Right atrium auricular region (tissue), 2 donors: ENCODE measurements at places on chromosomes 13 and 19. TPM values are rescaled to one million over a fixed set of nuclear protein-coding genes. Genes with fewer than 3 reads are reported as not detected.

The IGFL1 gene
- total RNA-seq = not detected

DNA sequence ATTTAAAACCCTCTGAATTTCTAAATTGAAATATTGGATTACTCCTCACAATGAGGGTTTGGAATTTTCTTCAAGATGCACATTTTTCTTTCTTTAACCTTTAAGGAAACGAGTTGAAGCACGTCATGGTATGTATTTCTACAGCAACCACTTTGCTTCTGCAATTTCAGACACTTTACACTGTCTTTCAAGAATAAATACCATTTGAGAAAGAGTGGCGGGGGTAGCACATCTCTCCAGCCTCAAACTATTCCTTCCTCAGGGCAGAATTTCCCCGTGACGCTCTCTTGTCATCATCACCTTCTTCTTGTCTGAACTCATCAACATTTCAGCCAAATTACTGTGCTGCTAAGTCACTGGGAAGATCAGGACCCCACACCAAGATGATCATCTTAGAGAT, 1073.4 kb downstream of the EFNB2 start:
- H3K27ac ChIP-seq = no peak overlapping the region
- DNase-seq = no peak
- no peaks in the 10 kb centered on the region for H3K36me3 ChIP-seq
- no peaks in the 10 kb centered on the region for H3K4me1 ChIP-seq
- H3K27me3 ChIP-seq = no peaks in the 10 kb centered on the region
- no peak overlapping the region for H3K4me3 ChIP-seq

DNA sequence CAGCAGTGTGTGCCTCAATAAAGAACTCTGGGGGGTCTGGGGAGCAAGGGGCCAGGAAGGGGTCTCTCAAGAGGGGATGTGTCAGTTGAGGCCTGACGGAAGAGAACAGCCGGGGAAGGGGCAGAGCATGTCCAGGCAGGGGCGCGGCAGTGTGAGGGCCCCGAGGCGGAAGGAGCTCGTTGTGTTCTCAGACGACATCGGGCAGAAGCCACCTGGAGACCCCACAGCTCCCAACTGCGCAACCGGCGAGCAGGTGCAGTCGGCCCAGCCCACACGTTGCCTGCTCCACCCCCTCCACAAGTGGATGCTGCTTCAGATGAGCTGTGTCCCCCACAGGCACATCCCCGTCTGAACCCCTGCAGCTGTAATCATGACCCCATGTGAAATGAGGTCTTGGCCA, 4.9 kb downstream of the CACTIN start:
- DNase-seq = no peak
- H3K27me3 ChIP-seq = no peaks in the 10 kb centered on the region
- no peak overlapping the region for H3K4me3 ChIP-seq
- H3K4me1 ChIP-seq = peaks cover 38% of the 10 kb centered on the region
- peaks cover 28% of the 10 kb centered on the region for H3K36me3 ChIP-seq

DNA sequence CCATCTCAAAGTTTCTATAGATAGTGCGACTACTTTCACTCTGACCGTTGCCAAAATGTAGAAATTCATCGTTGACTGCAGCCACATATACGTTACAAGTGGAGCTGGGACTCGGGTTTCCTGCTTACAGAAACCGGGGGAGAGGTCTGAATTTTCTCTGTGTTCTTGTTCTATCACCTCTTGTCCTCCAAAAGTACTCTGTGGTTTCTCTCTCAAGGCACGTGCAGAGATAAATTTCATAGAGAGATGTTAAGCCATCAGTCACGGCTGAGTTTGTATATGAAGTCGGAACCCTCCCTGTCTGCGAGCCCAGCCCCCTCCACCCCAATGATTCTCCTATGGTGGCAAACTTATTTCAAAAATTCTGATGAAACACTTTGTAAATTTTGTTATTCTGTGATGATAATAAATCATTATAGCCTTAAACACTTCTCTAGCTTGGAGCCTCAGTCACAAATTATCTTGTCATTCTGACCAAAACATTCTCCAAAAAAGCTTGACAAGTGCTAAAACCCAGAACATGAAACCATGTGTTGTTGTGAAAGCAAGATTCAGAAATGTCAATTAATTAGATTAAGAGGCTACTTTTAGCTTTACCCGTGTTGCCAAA, 87.5 kb downstream of the TSHZ3 start:
- no peak overlapping the region for H3K4me3 ChIP-seq
- no peaks in the 10 kb centered on the region for H3K27me3 ChIP-seq
- H3K27ac ChIP-seq = no peak overlapping the region
- H3K4me1 ChIP-seq = peaks cover 17% of the 10 kb centered on the region
- no peaks in the 10 kb centered on the region for H3K36me3 ChIP-seq

The UBL5 gene
- 677 TPM for total RNA-seq

The IRGC gene
- total RNA-seq = not detected

The NCCRP1 gene
- not detected for total RNA-seq

DNA sequence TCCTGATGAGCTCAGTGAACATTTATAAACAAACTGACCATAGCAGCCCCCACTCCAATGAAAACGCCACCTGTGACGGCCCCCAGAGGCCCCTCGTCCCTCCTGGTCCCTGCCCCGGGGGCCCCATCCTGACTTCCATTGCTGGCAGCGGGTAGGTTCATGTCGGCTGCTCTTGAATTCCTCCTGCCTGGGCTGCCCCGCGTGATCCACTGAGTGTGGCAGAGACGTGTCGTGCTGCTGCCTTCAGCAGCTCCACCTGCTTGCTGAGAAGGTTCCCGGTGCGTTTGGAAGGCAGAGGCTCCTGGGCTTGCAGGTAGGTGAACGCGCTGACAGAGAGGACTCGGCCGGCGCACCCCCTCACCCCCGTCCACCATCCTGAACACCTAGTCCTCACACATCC, 11.6 kb downstream of the C2CD4C start:
- H3K4me3 ChIP-seq = no peak overlapping the region
- no peak for DNase-seq
- H3K27me3 ChIP-seq = no peaks in the 10 kb centered on the region
- no peak overlapping the region for H3K27ac ChIP-seq
- no peaks in the 10 kb centered on the region for H3K36me3 ChIP-seq

The CEACAM18 gene
- not detected for total RNA-seq

DNA sequence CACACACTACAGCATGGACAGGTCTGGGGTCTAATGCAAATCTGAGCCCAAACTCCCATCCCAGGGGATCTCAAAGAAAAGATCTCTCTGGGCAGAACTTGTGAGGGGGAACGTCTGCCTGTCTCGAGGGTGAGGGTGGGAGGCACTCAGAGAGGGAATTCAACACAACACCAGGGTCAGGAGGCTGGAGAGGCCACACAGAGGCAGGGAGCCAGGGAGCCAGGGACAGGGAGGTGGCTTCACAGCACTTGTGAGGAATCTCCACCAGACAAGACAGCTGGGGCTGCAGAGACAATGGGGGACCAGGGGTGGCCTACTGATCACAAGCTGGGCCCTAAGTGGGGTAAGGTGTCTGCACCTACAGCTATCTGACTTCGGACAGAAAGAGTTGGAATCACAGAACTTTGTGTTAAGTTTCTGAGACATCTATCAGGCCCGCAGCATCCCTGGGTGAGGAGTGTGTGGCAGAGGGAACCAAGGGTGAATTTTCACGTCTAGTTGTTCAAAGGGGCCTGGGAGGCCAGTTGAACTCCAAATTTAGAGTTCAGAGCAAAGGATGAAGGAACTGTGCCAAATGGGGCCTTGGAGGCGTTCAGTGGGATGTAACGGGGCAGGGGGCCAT, 12.7 kb upstream of the AKAP8L start:
- peak overlapping the region; percentile 75 for H3K27ac ChIP-seq
- DNase-seq = no peak
- no peaks in the 10 kb centered on the region for H3K27me3 ChIP-seq
- peak overlapping the region; percentile 89 for H3K4me3 ChIP-seq
- H3K4me1 ChIP-seq = peaks cover 46% of the 10 kb centered on the region
- peaks cover 18% of the 10 kb centered on the region for H3K36me3 ChIP-seq

DNA sequence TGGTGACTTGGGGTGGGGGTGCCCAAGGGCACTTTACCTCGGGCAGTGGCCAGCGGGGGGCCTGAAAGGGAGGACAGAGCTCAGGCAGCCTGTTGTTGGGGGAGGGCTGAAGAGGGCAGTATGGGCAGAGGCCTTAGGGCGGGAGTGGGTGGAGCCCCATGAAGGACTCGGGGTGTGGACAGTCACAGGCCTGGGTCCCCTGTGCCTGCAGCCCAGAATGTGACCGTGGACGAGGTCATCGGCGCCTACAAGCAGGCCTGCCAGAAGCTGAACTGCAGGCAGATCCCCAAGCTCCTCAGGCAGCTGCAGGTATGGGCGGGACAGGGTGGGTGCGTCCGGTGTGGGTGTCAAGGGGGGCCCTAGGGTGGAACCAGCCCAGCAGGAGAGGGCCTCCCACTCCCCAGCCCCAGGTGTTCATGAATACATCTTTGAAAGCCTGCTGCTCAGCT, 22.5 kb downstream of the NKPD1 start:
- no peaks in the 10 kb centered on the region for H3K27me3 ChIP-seq
- H3K36me3 ChIP-seq = peaks cover 21% of the 10 kb centered on the region
- DNase-seq = no peak
- H3K4me3 ChIP-seq = no peak overlapping the region

DNA sequence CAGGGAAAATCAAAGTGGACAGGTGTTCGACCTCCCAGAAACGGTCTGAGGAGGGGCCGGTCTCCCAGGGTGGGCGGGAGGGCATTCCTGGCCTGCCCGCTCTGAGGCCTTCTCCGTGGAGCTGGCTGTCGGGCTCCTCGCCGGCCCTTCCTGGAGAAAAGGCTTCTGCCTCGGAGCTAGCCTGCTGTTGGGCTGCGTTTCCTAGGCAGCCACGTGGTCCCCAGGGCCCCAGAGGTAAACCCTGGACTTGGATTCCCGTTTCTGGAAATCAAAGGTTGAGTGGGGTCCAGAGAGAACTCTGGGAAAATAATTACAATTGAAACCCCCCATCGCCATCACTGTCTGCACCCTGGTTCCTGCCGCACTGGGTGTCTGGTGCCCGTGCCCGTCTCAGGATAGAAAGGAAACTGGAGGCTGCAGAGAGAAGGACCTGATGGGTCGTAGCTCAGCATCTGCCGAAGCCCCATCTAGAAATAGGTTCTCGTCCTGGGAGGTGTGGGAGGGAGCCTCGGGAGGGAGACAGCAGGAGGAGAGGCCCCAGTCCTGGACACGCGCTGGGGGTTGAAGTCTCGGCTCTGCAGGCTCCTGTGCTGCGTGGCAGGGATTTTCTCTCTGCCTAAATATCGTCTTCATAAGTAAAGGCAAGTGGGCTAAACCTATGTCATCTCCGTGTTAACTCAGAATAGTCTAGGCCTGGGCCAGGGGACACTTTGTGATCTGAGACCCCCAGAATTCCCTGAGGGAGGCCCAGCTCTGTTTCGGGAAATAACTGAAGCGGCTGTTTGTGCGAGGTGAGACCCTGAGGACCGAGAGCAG, 7.7 kb upstream of the PROZ start:
- H3K27me3 ChIP-seq = no peaks in the 10 kb centered on the region
- no peak overlapping the region for H3K4me3 ChIP-seq
- H3K27ac ChIP-seq = no peak overlapping the region
- DNase-seq = peak; percentile 57
- no peaks in the 10 kb centered on the region for H3K36me3 ChIP-seq

The SLC5A5 gene
- total RNA-seq = not detected

DNA sequence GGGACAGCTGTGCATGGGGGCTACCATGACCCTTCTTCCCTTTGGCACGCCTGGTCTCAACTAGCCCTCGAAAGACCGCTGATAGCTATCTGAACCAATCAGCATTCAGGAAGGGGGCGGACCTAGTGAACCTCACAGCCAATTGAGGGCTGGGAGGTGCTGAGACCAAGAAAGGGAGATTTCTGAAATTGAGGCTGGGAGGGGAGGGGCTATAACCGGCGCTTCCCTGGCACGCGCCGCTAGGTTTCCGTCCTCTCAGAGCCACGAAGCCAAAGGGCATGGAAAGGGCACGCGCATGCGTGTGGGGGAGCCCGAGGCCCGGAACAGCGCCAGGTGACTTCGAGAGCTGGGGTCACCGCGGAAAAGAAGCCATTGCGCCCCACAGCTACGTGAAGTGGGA, 4.2 kb upstream of the PAFAH1B3 start:
- H3K4me1 ChIP-seq = peaks cover 8% of the 10 kb centered on the region
- no peak overlapping the region for H3K27ac ChIP-seq

The ANGPTL4 gene
- 32.6 TPM for total RNA-seq

GRCh38 chr19:6761053-6761676, 6.1 kb downstream of the SH2D3A start:
- no peaks in the 10 kb centered on the region for H3K36me3 ChIP-seq
- H3K27me3 ChIP-seq = peaks cover 2% of the 10 kb centered on the region
- H3K4me1 ChIP-seq = no peaks in the 10 kb centered on the region
- DNase-seq = no peak
- no peak overlapping the region for H3K4me3 ChIP-seq

The ZNF177 gene
- total RNA-seq = 1.1 TPM

The CHERP gene
- 8.0 TPM for total RNA-seq

The KLF1 gene
- not detected for total RNA-seq

The CLIP3 gene
- 5.1 TPM for total RNA-seq

The NCAN gene
- not detected for total RNA-seq

- H3K4me1 ChIP-seq = no peaks in the 10 kb centered on the region
- H3K27ac ChIP-seq = no peak overlapping the region
- no peaks in the 10 kb centered on the region for H3K36me3 ChIP-seq
- H3K27me3 ChIP-seq = no peaks in the 10 kb centered on the region
- no peak overlapping the region for H3K4me3 ChIP-seq
- no peak for DNase-seq
These were observed 22.2 kb upstream of the LRP3 start for GRCh38 chr19:33171916-33172359.

GRCh38 chr19:3167533-3168272, 10.9 kb upstream of the S1PR4 start:
- no peaks in the 10 kb centered on the region for H3K27me3 ChIP-seq
- no peaks in the 10 kb centered on the region for H3K4me1 ChIP-seq
- no peak overlapping the region for H3K27ac ChIP-seq
- no peak overlapping the region for H3K4me3 ChIP-seq
- DNase-seq = no peak
- no peaks in the 10 kb centered on the region for H3K36me3 ChIP-seq

DNA sequence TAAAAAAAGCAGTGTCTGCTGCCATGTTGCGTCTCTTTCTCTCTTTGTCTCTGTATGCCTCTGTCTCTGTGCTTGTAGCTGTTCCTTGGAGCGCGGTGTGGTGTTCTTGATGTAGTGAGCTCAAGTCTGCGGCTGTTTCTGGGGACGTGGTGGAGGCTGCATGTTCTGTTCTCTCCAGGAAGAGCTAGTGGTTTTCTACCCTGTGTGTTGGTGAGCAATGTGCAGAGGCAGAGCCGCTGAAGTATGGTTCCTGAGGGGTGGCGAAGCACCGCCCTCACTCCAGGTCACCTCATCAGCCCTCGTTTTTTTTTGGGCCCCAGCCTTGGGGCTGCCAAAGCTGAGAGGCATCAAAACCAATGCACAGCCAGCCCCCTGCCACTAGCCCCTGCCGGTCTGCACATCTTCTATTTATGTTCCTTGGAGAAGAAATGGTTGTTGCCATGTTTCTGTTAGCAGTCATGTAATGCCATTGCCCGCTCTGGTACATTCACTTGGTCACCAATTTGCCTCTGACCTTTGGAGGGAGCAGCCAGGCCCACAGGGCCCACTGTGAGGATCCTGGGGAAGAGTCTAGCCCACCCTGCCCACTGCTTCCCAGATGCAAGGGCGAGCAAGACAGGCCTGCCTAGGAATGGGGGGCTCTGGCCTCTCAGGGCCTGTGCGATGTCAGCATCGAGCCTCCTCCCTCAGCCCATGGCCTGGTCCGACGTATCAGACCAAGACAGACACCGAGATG, 7.2 kb downstream of the HNRNPL start:
- no peak for DNase-seq
- H3K27ac ChIP-seq = no peak overlapping the region
- peaks cover 100% of the 10 kb centered on the region for H3K36me3 ChIP-seq
- no peaks in the 10 kb centered on the region for H3K4me1 ChIP-seq
- H3K27me3 ChIP-seq = no peaks in the 10 kb centered on the region

The SPACA4 gene
- not detected for total RNA-seq
